Left renal cortex interstitium (tissue), 4 donors: ENCODE measurements at places on chromosomes 5 and 9.

- no peak for DNase-seq
Observed at GRCh38 chr5:154174091-154174490, 16.4 kb upstream of the GALNT10 start.

DNA sequence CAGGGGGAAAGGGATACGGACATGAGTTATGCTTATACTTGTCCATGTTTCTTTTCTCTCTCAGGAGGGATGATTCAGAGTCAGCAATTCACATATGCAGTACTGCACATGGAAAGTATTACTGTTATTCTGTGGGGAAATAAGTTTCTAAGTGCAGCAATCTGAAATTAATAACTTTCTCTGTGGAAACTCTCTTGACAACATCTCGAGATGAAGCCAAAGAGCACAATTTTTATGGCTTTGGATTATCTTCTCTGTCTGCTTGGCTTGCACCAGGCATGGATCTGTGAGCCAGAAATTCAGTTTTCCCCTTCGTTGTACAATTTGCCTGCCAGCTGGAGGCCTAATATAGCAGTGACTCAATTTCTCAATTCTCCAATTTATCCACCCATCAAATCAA is 2.5 kb upstream of the NDFIP1 start:
- no peak for DNase-seq

- no peak for DNase-seq
Observed at GRCh38 chr5:96714951-96715451, 52.8 kb downstream of the CAST start.

DNA sequence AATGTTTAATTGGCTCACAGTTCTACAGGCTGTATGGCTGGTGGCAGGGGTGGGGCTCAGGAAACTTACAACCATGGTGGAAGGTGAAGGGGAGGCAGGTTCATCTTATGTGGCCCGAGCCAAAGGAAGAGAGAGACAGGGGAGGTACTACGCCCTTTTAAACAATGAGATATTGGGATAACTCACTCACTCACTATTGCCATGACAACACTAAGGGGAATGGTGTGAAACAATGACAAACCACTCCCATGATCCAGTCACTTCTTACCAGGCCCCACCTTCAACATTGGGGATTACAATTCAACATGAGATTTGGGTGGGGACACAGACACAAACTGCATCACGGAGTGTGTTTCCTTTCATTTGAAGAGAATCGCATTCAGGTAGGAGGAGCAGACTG is 220.9 kb downstream of the GADD45G start:
- DNase-seq, result no peak

DNA sequence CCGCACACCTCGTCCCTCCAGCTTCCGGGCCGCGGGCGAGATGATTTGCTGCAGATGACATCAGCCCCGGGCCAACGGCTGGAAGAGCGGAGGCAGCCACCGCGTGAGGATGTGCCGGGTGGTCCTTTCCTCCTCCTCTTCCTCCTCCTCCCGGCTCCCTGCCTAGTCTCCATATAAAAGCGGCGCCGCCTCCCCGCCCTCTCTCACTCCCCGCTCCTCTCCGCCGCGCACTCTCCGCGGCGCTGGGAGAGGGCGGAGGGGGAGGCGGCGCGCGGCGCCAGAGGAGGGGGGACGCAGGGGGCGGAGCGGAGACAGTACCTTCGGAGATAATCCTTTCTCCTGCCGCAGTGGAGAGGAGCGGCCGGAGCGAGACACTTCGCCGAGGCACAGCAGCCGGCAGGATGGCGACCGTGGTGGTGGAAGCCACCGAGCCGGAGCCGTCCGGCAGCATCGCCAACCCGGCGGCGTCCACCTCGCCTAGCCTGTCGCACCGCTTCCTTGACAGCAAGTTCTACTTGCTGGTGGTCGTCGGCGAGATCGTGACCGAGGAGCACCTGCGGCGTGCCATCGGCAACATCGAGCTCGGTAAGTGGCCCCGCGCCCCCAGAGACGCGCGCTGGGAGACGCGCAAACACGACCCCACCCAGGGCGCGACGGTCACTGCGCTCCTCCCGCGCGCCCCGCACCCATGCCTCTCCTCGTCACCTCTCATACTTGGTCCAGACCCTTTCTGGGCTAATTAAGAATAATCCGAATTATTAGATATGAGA is at the start of gene MAP1B:
TSS of gene MAP1B (plus strand) at position 345 of the 770 bp plus-strand sequence. CDS start at position 402, 57 bp downstream.
- peak; percentile 59 for DNase-seq

- DNase-seq, result no peak
Observed at GRCh38 chr9:116380496-116380995, 227.0 kb downstream of the PAPPA start.

DNA sequence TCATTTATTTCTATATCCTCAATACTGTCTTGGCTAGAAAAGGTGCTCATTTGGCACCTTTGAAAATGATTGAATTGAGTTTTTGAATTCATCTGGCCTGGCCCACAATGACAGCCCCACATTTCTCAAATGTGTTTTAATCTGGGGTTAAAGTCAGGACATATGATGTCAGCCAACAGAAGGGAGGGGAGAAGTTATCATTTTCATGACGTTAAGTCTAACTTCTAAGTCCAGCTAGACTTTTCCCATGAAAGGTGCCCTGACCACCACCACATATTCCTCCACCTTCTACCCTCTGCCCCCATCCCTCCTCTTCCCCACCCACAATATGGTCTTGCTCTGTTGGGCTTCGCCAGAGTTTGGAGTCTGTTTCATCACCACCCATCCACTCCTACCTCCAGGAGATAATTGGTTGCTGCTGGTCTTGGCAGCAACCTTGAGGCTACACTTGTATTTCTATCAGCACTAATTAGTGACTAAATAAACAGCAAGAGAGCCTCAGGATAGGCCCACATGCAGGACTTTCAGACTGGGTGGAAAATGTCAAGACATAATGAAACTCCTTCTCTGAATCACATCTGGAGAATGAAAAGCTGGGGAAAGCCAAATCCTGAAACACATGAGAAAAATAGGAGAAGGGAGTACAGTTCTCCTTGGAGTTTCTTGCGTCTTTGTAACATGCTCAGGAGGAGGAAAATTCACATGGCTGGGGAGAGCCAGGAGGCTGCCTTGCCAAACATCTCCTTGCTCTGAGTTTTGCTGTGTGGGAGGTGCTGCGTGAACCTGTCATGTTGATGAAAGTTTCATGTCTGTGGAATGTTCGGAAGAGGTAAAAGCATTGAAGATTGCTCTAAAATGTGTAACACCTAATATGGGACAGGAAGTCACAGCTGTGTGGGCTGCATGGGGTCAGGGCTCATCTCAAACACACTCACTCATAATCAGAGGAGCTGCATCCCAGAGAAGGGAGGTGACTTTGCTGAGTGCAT is 544.7 kb upstream of the KLF4 start:
- DNase-seq, result no peak
